ENCODE measurements at places on chromosomes 2 and 18.

DNA sequence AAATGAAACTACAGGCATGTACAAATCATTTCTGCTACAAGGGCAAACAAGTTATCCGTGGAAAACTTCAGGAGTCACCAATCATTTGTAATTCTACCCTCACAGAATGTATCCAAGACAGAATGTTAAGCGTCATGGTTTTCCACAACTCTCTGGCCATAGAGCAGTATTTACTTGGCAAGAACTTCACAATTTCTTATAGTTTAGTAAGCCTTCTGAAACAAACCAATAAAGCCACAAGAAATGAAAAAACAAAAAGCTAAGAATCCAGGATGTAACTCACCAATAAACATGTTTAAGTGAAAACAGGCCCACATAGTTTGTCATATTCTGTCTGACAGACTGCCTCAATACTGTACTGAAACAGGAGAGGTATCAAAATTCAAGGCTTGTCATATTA is 70.3 kb downstream of the LNPK start:
- no peak for ATAC-seq

GRCh38 chr18:5095239-5095638 is 101.8 kb downstream of the AKAIN1 start:
- ATAC-seq, result no peak

DNA sequence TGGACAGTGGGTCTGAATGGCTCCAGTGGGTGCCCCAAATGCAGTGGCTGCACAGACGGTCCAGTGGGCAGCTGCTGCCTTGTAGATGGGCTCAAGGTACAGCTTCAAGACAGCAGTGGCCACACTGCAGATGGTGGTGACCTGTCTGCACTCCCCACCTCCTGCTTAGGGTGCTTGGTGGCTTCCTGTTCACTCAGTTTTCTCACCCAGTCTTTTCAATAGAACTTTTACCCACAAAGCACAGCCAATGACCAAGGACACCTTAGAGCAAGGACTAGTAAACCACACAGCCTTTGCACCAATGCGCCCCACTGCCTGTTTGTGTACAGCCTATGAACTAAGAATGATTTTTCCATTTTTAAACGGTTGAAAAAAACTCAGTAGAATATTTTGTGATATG is 34.9 kb downstream of the MEX3C start:
- ATAC-seq, result no peak

DNA sequence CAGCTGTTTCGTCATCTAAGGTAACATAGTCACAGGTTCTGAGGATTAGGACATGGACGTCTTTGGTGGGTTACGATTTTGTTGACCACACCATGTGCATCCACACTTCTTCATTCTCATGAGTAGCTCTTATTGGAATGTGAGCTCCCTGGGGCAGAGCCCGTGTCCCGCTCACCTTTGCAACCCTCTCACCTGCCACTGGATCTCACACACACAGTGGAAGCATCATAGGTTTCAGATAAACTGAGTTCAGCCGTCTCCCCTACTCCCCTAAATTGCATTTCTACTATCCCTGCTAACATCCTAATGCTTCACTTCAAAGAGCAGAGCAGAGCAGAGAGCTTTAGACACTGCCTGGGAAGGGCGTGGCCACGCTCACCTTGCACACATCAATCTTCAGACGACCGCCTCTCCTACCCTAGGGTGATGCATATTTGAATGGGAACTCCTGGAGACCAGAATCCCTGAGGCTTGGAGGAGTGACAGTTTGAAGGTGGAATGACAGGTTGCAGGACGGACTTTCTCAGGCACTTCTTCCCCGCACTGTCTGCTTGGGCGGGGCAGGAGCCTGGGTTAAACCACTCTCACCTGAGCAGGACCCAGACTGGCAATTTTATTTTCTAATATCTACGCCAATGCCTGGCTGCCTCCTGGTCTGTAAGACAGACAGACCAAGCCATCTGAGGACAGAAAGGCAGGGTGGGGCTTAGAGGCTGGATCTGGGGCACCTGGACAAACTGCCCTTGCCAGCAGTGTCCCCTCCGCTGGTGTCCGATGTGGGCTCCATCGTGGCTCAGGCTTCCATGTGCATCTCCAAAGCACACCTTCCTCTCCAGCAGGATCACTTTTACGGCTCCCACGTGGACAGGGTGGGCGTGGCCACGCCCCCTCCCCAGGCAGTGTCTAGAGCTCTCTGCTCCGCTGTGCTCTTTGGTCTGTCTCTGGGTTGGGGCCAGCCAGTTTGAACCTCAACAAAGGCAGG is 229.5 kb upstream of the COPS8 start:
- no peak for ATAC-seq
